Motor neuron (in vitro differentiated cells): ENCODE measurements at places on chromosomes 11 and 22. TPM values are rescaled to one million over a fixed set of nuclear protein-coding genes. Genes with fewer than 3 reads are reported as not detected.

ENTHD1 gene
- total RNA-seq = 0.04 and 0.73 TPM in 2 replicates

CTSF gene
- 45.7 and 46.1 TPM in 2 replicates for total RNA-seq

MRGPRE gene
- total RNA-seq = 0.44 and 0.85 TPM in 2 replicates

IFT27 gene
- total RNA-seq = 19.2 and 21.1 TPM in 2 replicates

BIRC3 gene
- 0.91 and 1.2 TPM in 2 replicates for total RNA-seq

GLB1L3 gene
- total RNA-seq = 1.7 and 1.8 TPM in 2 replicates

HPX gene
- 0.45 and 3.3 TPM in 2 replicates for total RNA-seq

CREB3L1 gene
- total RNA-seq = 6.6 TPM in 2 replicates

SOX6 gene
- total RNA-seq = 3.8 and 7.8 TPM in 2 replicates

SYT7 gene
- total RNA-seq = 10.7 and 11.9 TPM in 2 replicates

CSF2RB gene
- total RNA-seq = 0.09 and 0.16 TPM in 2 replicates

OR2AT4 gene
- 0.05 and 0.26 TPM in 2 replicates for total RNA-seq

GRCh38 chr11:37323843-37324242 is 725.8 kb upstream of the RAG2 start:
- no peak for ATAC-seq

- ATAC-seq = no peak
Measured at GRCh38 chr22:47627556-47628253, 865.3 kb downstream of the TBC1D22A start.

DNA sequence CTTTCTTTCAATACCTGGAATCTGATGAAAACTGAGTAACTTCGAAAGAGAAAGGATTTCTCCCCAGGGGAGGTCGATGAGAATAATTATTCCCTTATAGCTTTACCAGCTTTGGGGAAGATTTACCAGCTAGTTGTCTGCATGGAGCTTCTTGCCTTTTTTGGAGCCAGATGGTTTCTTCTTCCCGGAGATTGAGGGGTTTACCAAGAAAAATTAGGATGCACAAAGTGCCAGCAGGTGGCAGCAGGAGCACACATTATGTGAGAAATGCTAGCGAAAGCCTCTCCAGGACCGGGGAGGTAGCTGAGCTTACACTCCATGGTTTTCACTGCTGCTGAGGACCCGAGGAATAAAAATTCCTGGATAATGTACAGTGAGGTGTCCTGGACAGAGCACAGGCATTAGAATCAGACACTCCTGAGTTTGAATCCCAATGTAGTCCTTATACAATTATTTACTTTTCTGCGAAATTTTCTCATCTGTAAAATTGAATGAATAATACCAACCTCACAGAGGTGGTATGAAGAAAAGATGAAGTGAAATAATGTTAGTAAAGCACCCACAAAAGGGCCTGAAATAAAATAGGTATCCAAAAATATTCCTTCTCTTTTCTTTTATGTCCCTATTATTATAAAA is 46.0 kb upstream of the PARVA start:
- peak; percentile 83 for ATAC-seq

DNA sequence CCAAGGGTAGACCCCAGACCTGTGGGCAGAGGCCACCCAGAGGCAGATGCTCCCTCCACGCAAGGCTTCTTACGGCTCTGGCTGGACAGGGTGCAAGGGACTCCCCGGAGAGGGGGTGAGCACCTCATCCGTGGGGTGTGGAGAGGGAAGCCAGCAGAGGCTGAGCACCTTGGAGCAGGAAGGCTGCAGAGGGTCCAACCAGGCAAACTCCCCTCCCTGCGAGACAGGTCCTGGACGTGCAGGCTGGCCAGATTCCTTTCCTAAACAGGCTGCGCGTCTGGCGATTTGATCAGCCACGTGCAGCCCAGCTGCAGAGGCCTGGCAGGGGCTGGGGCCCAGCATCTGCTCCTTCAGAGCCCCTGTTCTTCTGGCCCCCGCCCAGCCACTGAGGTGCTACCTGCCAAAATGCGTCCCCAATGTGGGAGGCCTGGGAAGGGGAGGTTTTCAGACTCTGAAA is 49.3 kb downstream of the WNT11 start:
- no peak for ATAC-seq

DNA sequence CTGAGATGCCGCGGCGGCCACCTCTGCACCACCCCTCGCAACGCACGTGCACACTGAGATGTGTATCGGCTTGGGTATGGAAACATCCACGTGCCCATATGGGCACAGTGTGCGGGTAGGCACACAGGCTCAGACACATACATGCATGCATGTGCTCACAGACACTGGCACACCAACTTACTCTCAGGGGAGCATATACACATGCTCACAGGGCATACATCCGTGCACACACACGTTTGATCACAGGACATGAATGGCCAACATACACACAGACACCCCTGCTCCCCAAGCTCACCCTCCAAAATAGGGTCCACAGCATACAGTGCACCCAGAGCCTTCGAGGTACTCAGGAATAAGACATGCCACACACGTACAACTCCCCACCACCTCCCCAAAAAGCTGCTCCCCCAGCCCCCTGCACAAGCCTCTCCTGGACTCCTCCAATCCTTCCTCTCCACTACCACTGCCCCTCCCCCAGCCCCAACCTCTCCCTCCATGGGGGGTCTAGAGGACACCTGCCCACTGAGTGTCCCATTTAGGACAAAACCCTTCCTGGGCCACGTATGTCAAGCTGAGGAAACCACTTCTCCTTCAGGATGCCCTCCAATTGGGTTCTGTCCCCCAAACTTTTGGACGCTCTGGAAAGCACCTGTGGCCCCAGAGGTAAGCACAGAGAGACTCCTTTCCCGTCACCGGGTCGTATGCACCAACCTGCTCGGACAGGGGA is 53.1 kb downstream of the SLC22A12 start:
- peak; percentile 53 for ATAC-seq

GRCh38 chr11:14751975-14752407 is 108.4 kb downstream of the PDE3B start:
- no peak for ATAC-seq

DNA sequence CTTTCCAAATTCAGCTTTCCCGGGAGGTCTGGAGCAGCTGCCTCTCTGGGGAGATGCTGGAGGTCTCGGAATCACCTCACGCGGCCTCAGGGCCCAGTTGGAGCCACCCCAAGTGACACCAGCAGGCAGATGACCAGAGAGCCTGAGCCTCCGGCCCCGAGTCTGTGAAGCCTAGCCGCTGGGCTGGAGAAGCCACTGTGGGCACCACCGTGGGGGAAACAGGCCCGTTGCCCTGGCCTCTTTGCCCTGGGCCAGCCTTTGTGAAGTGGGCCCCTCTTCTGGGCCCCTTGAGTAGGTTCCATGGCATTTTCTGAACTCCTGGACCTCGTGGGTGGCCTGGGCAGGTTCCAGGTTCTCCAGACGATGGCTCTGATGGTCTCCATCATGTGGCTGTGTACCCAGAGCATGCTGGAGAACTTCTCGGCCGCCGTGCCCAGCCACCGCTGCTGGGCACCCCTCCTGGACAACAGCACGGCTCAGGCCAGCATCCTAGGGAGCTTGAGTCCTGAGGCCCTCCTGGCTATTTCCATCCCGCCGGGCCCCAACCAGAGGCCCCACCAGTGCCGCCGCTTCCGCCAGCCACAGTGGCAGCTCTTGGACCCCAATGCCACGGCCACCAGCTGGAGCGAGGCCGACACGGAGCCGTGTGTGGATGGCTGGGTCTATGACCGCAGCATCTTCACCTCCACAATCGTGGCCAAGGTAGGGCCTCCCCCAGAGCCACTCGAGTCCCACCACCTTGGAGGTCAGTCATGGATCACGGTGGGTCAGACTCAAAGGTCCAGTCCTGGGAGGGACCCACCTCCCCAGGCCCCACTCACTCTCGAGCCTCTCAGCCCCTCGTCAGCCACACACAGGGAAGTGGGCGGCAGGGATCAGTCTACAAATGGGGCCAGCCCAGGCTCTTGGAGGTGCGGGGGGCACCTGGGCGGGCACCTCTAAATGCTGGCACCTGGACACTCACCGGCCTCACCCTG is 525 bp downstream of the SLC22A12 start:
- no peak for ATAC-seq

DNA sequence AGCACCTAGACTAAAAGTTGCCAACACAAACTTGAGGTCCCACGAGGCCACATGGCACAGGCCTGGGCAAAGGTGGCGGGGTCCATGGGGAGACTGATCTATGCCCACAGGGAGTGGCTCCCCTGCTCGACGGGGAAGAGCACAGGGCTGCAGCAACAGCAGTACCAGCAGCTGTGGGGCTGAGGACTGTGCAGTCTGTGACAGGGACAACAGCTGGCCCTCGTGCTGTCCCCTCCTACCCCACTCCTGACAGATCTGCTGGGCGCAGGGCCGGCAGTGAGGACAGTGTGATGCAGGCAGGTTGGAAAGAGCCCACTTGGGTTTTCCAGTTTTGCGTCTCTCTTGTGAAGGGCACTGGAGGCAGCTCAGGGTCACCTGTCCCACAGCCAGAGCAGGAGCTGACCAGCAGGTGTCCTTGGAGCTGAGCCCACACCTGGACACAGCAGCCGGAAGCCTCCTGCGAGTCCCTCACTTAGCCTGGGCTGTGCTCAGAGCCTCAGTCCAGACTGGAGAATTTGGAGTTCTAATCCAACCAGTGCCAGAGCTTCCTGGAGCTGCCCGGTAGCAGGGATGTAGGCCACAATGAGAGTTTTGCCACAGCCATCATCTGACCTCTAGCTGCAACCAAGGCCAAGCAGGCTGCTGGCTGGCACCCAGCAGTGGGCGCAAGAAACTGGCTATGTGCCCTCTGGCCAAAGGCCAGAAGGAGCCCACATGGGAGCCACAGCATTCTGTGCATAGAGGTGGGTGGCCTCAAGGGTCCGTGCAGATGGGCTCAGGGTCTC is 3.6 kb upstream of the GAS2L1 start:
- ATAC-seq = no peak

DNA sequence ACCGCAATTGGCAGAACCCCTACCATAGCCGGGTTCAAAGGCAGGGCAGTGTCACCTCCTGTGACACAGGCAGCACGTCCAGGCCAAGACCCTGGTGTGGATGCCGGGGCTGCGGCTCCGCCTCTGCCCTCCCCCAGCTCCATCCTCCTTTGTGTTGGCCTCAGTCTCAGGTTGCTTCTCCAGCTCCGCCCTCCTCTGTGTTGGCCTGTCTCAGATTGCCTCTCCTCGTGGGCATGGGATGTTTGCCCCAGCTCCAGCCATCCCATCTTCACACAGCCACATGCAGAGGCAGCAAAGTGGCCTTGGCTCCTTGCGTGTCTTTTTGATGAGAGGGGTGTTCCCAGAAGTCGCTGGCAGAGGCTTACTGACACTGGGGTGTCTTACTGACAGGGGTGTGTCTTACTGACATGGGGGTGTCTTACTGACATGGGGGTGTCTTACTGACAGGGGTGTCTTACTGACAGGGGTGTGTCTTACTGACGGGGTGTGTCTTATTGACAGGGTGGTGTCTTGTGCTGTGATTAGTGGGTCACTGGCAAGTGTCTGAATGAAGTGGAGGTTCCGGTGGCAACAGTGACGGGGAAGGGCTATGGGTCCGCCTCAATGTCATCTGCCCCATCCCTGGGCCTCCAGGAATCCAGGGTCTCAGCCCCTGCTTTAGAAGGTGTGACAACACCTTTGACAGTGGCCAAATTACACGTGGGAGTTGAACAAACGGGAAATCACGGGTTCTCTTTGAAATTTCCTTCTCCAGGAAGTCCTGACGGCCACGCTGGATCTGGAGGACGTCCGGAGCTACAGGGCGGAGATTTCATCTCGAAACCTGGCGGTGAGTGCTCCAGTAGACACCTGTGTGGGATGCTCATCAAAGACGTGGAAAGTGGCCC is 24.9 kb downstream of the NADSYN1 start:
- no peak for ATAC-seq

DNA sequence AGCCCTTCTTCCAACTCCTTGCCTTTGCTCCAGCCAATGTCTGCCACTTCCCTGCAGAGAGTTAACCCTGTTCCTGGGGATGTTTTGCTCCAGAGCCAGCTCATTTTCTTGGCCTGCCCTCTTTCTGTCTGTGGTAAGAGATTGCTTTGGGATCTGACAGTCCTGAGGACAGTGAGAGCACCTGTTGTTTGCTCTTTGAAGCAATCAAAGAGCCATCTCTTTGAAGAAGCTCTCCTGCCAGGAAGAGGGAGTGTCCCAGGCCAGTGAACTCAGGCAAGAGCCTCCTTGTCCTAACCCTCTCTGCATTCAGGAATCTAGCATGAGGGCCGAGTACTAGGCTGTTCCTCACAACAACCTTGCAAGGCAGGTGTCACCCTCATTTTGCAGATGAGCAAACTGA is 42.2 kb downstream of the TRAF6 start:
- ATAC-seq = no peak

DNA sequence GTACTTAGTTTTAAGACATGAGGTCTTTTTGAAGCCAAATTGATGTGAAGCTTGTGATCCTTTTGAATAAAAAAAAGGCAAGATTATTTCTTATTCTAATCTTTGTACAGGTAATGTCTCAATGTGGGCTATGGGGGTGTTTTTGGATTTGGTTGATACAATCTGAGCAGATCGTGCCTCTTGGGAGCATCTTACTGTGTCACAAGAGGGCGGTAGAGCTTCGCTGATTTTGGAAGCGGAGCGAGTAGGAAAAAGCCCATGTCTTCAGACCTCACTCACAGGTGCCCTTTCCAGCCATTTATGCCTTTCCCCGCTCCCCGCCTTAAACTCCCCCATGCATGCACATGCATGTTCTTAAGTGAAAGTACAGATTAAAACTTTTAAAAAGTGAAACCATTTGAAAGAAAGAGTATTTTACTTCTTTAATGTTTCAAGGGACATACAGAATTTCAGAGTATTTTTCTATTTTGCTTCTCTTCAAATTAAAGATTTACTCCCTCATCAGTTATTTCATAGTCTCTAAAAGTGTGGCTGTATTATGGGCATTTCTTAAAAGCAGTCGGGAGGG is 18.8 kb downstream of the DDX25 start:
- ATAC-seq = peak; percentile 70

GRCh38 chr22:42601879-42602465 is 12.7 kb downstream of the POLDIP3 start:
- ATAC-seq = no peak

DNA sequence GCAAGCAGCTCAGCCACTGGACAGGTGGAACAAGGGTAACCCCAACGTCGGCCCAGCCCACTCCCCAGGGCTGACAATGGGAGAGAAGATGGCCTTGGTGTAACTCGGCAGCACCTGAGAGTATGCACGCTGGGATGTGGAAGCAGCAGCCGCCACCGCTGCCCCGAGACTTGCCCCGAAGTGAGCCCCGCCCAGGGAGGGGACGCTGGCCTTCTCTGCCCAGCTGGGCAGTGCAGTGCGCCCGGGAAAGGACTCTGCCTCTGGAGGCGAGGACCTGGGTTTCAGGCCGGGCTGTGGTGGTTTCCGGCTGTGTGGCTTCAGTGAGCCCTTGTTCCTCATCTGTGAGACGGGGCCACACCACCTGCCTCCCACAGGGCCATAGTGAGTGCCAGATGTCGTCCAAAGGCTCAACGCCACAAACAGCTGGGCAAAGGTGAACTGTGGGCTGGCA is 8.6 kb upstream of the POLDIP3 start:
- no peak for ATAC-seq
